ENCODE measurements at places on chromosomes 7 and 10. TPM values are rescaled to one million over a fixed set of nuclear protein-coding genes. Genes with fewer than 3 reads are reported as not detected.

IL6 gene
- 22.1 TPM for total RNA-seq

UCN3 gene
- not detected for total RNA-seq

NMT2 gene
- 21.0 TPM for total RNA-seq

MYH16 gene
- total RNA-seq, result not detected

STK31 gene
- under 0.01 TPM for total RNA-seq

NFE2L3 gene
- 5.4 TPM for total RNA-seq

GPR15LG gene
- total RNA-seq, result not detected

FANK1 gene
- 2.6 TPM for total RNA-seq

MORN4 gene
- 6.4 TPM for total RNA-seq

STN1 gene
- 27.0 TPM for total RNA-seq

Data from fibroblast of lung (primary cell).